NCI-H1105 (cell line): ENCODE measurements at places on chromosomes 4 and X.

DNA sequence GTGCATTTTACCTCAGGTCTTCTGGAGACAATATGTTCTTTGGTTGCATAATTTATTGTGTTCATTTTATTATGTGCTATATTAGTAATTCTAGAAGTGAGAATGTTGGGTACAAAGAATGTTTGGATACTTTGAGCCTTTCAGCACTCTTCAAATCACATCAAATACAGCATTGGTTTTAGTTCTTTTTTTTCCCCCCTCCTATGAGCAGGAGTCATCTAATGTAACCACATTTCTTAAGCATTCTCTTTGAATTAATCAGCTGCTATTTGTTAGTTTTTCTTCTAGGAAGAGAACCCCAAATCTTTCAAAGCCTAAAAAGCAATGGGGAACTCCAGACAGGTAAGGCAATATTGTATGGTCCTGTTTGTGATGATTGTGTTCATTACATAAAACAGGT, 46.7 kb downstream of the ARL9 start:
- no peak for DNase-seq

DNA sequence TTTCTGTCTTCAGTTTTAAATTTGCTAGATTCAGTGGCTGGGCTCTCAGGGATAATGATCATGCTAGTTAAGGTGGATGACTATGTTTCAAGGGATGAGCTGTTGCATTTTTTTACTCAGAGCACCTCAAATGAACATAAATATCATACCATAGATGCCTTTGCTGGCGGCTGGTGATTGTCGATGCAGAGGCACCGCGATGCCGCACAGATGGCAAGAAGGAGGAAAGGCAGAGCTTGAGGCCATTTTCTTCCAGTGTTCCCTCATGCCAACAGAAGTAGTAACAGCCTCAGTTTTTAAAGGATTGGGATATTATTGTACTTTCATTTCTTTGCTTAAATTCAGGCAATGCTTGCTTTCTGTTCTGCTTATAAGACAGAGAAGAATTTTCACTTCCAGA, 654.7 kb upstream of the IGFBP7 start:
- no peak for DNase-seq

- DNase-seq, result no peak
These were observed 792 bp downstream of the PPID start for GRCh38 chr4:158722291-158722916.

GRCh38 chrX:19629541-19629940, 114.2 kb upstream of the MAP3K15 start:
- DNase-seq, result no peak

DNA sequence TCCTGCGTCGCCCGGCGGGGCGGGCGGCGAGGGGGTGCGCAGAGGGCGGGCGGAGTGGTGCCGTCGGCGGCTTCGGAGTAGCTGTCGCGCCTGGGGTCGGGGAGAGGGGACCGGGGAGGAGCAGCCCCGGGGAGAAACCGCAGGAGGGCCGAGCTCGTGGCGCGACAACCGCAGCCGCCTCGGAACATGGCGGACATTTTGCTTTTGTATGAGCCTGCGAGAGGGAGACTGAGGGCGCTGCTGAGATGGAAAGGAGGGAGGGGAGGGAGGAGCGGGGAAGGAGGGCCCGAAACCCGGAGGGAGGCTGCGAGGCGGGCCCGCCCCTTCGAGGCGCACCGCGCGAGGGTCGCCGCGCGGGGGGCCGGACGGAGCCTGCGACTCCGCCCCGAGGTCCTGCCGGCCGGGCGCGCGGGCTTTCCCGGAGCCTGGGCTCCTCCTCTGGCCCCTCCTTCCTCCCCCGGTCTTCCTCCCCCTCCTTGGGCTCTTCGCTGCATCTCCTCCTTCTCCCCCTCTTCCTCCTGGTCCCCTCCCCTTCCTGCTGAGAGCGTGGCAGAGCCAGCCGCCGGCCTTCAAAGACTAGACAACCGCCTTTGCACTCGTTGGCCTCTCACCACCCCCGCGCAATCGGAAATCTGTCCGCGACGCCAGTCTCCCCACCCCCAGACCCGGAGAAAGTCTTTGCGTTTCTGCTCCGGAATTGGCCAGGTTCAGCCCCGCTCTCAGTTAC, 1.1 kb downstream of the INTS6L start:
- peak; percentile 76 for DNase-seq

GRCh38 chr4:76219299-76220055, 5.9 kb upstream of the SCARB2 start:
- no peak for DNase-seq

GRCh38 chr4:5003372-5003857, 15.8 kb downstream of the CYTL1 start:
- DNase-seq, result no peak

DNA sequence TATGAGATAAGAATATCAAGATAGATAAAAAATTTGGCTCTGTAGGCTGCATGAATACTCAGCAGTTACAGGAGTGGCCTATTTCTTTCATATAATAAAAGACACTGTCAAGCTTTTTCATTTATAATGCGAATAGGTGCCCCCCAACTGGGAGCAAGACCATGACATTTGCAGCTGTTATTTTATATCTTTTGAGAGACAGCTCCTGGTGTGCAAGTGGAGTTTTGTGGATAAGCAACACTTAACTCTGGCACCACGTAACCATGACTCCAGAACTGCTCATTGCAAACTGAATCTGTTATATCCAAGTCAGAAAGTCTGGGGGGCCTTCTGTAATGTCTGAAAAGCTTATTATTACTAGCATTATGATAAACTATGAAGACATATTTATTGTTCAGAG, 1372.4 kb downstream of the C4orf33 start:
- no peak for DNase-seq

DNA sequence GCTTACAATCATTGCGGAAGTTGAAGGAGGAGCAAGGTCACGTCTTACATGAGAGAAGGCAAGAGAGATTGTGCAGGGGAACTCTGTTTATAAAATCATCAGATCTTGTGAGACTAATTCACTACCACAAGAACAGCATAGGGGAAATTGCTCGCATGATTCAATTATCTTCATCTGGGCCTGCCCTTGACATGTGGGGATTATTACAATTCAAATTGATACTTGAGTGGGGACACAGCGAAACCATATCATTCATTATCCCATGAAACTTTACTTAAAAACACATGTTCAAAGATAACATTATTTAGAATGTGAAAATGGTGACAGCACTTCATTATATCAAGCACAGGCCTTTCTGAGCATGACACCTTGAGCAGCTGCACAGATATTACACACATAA, 1087.8 kb downstream of the C4orf33 start:
- DNase-seq, result no peak

DNA sequence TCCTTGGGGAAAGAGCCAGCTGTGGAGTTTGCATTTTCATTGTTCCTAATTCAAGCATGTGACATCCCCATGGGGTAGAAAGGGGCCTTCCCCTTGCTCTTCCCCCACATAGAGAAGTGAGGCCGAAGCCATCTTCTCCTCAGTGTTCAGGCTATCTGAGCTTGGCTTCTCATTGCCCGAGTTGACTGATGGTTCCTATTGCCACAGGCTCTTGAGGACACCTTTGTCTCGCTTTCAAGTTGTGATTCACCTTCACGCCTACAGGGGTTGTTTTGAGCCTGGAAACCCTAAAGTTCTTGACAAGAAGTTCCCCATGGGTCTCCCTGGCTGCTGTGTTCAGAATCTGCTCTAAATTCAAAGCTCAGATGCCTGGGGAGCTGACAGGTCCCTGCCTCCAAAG, 25.0 kb downstream of the CCNQ start:
- no peak for DNase-seq

DNA sequence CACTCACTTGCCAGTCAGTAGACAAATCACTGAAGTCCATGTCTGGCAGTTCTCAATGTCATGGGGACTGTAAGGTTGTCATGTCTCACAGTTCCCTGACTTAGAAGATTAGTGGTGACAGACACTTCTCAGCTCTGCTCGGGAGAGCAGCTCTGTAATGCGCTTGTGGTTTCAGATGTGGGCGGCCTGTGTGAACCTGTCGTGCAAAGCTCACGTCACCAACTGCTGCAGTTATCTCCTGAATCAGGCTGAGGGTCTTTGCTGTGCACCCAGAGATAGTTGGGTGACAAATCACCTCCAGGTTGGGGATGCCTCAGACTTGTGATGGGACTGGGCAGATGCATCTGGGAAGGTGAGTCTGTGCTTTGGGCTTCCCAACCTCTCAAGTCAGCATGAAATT, at the start of gene IL9R:
IL9R (plus strand) TSS at position 261 of the 400 bp plus-strand sequence; CDS start at position 325, 64 bp downstream.
- DNase-seq, result no peak

DNA sequence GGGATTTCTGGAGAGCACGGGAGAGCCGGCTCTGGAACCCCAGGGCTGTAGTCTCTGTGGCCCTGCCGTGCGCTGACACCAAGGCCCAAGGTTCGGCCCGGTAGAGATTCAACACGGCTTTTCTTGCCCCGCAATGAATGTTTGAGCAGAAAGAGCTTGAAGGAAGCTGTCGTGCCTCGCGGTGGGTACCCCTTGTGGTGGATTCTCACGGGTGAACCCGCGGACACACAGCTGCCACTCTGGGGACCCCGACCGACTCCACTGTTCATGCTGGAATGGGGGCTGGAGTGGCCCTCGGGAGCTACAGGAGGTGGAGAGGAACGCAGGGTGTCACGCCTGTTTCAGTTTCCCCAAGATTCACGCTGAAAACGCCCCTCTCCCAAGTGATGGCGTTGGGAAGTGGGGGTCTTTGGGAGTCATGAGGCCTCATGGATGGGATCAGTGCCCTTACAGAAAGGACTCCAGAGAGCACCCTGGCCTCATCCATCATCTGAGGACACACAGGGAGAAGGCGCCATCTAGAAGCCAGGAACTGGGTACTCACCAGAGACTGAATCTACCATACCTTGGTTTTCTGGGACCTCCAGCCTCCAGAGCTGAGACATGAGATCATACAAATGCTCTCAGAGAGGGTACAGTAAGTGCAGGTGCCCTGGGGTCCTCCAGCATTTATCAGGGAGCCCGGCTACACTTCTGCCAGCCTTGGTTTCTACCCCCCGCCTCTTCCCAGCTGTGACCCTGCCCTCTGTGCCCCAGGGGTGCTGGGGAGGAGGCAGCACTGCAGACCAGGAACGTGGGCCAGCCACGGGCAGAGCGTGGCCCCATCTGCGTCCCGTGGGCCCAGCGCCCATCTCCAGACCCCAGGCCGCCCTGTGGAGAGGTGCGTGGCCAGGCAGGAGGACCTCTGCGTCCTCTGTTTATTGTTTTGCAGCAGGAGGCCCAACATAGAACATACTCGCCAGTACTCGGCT, 6.4 kb downstream of the SLC25A6 start:
- DNase-seq, result no peak

GRCh38 chr4:105350859-105351490, 122.9 kb downstream of the PPA2 start:
- no peak for DNase-seq

- no peak for DNase-seq
These were observed 6.7 kb upstream of the FSTL5 start for GRCh38 chr4:162170509-162170908.

DNA sequence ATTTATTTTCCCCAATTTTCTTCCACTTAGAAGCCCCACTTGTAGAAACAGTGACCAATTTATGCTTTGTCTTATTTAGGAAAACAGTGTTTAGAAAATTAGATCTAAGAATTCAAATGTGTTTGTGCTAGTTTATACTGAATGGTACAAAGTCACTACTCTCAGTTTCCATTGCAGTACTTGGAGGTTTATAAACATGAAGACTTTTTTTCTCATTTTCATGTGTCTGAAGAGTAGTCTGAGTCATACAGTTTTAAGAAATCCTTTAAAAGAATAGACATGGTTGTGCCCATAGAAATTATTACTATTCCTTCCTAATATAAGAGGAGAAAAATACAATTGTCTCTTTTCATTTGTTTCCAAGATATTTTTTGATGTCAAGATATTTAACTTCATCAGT, 458.7 kb downstream of the NAF1 start:
- no peak for DNase-seq

DNA sequence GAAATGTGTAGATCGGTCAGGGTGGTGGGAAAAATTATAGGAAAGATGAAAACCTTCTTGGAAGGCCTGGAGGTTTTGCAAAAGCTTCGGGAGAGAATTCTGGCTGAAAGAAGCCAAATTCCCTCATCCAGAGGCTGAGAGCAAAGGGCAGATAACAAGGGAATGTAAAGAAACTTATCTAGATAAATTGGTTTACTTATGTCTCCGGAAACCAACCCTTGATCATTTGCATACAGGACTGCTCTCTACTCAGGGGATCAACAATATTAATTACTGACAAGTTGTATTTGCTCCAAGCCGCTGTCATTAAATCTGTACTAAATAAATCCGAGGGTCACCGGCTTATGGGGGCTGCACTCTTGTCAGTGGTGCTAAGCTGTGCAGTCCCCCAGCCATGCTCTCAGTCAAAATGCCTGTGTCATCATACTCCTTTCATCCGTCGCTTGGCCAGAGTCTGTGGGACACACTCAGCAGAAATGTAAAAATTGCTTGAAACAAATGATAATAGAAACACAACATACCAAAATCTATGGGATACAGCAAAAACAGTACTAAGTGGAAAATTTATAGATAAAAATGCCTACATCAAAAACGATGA, 715.7 kb downstream of the KCTD8 start:
- DNase-seq, result no peak

DNA sequence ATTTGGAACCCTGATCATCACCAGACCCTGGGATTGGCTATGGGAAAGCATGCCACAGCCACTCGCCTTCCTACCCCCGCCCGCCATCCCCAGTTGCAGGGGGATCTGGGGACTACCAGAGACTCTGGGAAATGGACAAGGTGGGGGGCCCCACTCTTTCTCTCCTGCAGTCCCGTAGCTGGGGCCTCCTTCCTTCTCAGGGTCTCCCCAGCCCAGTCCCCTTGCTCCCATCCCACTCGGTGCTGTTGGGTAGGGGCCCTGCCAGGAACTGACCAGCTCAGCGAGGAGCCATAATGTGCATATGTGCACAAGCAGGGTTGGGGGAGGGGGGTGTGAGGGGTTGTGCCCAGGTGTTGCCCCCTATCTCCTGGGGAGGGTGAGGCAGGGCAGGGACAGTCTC, 3.4 kb upstream of the USP11 start:
- DNase-seq, result no peak

DNA sequence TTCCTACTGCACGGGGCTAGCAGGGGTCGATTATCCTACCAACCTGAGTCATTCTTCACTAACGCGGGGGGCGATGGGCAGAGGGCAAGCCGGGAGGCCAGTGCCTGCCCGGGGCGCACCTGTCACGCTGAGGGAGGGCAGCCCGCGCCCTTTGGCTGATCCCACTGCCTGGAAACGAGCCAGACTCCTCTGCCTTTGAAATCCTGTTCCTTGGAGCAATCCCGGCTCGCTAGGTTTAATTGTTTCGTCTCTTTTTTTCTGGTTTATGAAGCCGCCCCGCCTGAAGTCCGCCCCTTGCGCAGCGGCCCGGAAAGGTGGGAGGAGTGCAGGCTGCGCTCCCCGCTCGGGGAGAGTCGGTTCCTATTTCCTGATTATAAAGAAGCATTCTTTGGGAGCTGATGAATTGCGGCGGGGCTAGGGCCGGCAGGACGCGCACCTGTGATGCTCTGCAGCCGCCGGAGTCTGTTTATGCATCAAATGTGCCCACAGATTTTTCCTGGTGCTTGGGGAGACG, 484.2 kb downstream of the BCOR start:
- DNase-seq, result peak; percentile 80

DNA sequence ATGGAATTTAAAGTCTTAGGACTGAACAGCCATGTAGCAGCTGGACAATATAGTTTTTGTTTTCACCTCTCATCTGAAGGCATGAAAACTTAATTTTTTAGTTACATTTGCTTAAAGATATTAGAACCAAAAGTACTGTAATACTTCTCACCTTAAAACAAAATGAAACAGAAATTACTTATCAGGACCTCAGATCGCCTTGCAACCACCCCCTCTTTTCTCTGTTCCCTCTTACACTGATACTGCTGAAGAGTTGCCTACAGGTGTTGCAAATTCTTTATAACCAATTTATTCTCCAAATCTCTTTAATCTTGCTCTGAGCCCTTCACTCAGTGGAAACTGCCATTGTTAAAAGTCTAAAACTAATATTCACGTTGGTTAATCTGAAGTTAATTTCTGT, 145.0 kb downstream of the SPCS3 start:
- DNase-seq, result no peak

- DNase-seq, result no peak
These were observed 101.1 kb downstream of the AREG start for GRCh38 chr4:74546057-74546456.
